ENCODE measurements at places on chromosomes 5 and 9.
A peak's percentile ranks its signal among the peaks of the same experiment; 100 is the strongest.

DNA sequence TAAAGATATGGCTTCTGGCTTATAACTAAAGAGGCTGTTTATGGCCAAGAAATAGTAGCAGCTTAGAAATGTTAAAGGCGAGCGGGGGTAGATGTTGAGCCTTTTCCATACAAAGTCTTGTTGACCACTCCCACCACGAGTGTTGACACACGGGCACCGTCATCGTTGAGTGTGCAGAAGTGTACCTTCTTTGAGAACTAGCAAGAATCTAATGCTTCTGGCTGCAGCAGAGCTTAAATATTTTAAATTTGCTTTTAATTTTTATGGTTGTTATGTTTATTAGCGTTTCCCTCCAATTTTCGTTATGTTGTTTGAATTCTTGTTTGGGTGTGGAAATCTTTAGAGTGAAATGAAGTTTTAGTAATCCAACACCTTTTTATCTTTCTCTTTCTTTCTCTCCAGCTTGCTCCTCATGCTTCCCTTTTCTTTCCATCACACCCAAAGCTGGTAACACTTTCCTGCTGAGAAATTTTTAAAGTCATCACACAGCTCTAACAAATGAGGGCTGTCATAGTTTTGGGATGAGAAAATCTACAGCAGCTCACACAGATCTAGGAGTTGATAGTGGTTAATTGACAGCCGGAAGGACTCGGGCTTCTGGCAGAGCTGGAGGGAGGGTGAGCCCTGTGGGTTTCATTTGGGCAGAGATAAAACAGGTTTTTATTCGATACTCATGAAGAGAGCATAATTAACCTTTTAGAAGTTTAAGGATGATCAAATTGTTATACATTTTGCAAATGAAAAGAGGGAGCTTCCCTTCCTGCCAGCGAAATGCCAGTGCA, 120.1 kb upstream of the ZNF608 start:
- DNase-seq = peak; percentile 36

- DNase-seq = no peak
Observed at GRCh38 chr9:128787659-128788058, 606 bp downstream of the TBC1D13 start.

GRCh38 chr9:92647671-92648473, 22.1 kb downstream of the IPPK start:
- DNase-seq = no peak

GRCh38 chr9:16625811-16626210, 244.7 kb downstream of the BNC2 start:
- no peak for DNase-seq

DNA sequence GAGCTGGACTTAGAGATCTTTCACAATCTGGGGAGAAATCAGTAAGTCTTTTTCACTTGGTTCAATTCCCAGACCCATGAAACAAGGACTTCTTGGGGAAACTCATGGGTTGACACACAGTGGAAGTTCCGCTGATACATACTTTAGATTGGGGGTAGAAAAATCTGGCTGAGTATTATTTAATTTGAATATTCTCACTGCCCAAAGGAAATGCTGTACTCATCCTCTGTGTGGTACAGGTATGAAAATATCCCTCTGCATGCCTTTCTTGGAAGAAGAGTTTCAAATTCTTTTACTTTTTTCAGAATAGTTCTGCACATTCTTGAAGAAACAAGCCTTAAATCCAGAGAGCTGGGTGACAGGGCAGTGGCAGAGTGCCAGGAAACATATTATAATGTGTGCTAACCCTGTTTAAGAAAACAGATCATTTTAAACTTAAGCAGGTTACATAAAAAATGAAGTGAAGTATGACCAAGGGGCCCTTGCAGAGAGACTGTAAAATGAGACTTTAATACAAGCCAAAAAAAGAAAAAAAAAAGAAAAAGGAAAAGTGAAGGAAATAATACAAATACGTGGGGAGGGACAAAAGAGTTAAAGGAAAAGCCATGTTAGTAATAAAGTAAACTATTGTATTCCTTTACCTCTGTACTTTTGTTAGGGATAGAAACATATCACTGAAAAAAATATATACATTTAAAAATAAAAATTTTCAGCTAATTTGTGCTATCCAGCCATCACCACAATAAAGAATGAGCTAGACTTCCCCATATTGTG, 173.4 kb upstream of the NR3C1 start:
- DNase-seq = no peak

DNA sequence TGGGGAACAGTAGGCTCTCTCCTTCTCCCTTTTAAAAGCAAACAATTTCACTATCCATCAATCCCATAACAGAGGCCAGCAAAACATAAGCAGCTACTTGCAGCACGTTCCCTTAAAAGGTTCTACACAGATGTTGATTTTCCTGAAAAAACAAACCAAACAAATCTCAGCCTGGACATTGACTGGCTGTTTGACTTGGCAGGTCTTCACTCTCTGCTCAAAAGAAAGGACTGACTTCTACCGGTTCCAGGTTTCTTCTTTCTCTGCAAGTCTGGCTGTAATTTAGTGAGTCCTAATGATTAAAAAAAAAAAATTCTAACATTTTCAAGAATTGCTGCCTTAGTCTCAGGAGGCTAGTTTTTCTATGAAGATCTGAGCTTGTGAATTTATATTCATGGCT, 203.1 kb upstream of the EFNA5 start:
- DNase-seq = no peak

Data from immature natural killer cell (primary cell).